ENCODE measurements at places on chromosomes 1 and 21.

DNA sequence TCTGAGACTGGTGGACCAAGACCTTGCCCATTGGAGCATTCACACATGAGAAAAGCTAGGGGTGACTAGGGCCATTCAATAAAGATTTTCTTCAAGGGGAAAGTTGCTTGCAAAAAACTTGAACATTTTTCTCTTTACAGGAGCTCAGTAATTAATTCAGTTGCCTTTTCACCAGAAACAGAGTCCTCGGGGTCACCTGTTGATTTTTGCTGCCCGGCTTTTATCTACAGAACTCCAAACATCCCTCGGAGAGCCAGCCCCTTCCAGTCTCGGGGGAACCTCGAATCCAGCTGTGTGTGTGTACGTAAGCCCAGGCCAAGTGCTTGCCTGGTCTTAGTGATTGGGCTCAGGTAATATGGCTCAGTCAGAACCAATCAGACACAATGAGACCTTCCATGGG, 47.5 kb downstream of the PCNX2 start:
- no peak for DNase-seq

- DNase-seq = no peak
These were observed 13.2 kb upstream of the SLC41A1 start for GRCh38 chr1:205826016-205826806.

GRCh38 chr21:33026878-33027400, 1.2 kb downstream of the OLIG2 start:
- DNase-seq = no peak

DNA sequence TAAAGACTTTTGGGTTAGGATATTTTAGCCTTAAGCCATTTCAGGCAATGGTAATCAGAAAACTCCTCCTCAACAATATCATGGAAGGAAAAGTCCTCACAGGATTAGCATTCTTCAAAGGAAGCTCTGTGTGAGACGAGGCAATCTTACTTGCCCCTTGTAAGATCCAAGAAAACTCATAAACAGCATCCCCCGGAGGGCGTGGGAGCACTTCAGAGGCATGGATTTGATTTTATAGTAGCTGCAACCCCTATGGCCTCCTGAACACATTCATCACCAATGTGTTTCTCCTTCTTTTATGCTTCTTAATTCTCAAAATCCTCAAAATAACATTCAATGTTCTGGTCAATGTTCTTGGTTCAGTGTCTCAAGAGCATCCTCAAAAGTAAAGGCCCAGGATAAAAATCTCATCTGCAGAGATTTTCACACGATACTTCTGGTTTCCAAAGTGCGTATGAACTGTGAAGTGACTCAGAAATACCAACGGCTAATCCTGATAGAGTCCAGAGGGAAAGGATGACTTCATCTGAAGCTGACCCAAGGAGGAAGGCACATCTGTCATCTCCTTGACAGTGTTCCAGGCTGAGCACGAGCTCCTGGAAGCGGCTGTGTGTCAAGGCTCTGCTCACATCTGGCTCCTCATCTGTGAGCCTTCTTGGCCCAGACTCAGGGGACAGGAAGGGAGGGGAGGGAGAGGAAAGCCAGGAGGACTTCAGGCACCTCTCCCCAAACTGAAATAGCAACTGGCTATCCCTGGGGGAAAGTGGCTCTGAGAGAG, 49.3 kb upstream of the PSEN2 start:
- peak; percentile 51 for DNase-seq

DNA sequence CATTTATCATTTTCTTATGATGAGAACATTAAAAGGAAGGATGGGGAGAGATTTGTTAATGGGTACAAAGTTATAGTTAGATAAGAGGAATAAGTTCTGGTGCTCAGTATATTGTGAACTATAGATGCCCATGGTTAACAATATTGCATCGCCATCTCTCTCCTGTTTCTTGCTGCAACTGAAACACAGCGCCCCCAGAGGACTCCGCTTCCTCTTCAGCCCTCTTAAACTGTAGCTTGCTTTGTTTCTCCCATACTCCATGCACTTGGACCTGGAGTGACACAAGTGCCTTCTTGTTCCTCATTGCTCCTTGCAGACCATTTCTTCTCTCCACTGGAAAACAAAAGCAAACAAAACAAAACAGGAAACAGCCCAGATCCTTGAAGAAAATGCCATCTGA, 70.1 kb upstream of the NTPCR start:
- DNase-seq = peak; percentile 73

- DNase-seq = no peak
These were observed 120.3 kb upstream of the COL6A1 start for GRCh38 chr21:45861156-45861870.

GRCh38 chr1:192474080-192474683, 101.4 kb upstream of the RGS1 start:
- DNase-seq = peak; percentile 34

- no peak for DNase-seq
These were observed 4.1 kb upstream of the SLC2A1 start for GRCh38 chr1:42962641-42963377.

- peak; percentile 100 for DNase-seq
These were observed at the start of gene LRRC3 for GRCh38 chr21:44454747-44455523. TSS of gene LRRC3 (plus strand) at chr21:44455510. CDS start at chr21:44456645, 1,135 bp downstream.

GRCh38 chr21:45974073-45975019, 7.2 kb upstream of the COL6A1 start:
- peak; percentile 54 for DNase-seq

- no peak for DNase-seq
These were observed 41.2 kb upstream of the TTC22 start for GRCh38 chr1:54842206-54842915.

GRCh38 chr1:156726549-156727226, 1.6 kb upstream of the METTL25B start:
- peak; percentile 71 for DNase-seq

GRCh38 chr1:42971841-42972291, 13.2 kb upstream of the SLC2A1 start:
- no peak for DNase-seq

DNA sequence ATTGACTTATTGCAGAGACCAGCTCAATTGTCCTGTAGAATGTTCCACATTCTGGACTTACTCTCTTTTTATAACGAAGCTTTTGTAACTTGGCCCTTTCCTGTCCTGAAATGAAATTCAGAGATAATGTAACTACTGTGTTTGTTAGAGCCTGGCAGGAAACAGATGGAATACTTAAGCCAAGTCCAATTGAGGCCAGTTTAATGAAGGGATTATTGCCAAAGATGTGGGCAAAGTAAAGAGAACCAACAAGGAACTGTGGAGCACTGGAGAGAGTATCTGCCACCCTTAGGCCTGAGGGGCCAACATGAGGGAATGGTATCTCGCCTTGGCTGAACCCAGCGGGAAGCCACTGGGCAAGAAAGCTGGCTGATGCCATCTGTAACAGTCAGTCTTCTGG, 32.9 kb downstream of the MFSD2A start:
- DNase-seq = no peak

DNA sequence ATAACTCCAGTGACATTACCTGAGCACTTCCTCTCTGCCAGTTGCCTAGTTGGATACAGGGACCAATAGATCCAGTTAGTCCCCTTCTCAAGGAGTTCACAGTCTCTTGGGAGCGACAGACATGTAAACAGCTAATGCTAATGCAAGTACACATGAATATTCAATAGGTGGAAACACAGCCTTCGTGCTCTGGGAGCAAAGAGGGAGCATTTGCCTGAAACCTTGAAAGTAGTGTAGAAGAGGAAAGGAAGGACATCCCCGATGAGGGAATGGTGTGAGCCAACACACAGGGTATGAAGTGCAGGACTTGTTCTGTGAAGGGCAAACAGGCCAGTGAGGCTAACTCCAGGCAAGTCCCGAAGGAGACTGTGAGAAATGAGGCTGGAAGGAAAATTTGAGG, 3.8 kb upstream of the TMEM222 start:
- no peak for DNase-seq

DNA sequence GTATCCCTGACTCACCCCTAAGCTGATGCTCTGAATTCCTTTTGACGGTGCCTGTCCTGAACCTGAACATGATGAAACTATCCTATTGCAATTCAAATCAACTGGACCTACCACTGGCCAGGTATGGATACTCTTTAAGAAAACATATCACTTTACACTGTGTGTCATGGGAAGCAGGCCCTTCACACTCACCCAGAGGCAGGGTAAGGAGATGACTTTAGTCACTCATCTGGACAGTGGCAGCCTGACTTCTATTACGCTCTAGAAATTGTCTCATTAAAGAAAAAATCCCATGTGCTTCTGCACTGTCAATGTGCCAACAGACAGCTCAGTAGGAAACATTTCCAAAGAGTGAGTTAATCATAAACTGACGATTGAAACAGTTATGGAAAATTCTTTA, 94.3 kb downstream of the VAV3 start:
- no peak for DNase-seq

- DNase-seq = no peak
These were observed 936 bp downstream of the ZFP69B start for GRCh38 chr1:40451238-40451585.

DNA sequence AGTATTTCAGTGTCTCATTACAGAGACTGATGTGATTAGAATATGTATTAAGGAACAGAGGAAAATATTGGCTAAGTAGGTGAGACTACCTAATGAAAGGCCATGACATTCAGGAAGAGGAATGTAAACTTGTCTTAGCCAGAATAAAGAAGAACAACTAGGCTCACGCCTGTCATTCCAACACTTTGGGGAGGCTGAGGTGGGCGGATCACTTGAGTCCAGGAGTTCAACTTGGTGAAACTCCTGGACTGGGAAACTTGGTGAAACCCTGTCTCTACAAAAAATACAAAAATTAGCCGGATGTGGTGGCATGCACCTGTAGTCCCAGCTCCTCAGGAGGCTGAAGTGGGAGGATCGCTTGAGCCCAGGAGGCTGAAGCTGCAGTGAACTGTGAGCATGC, 14.8 kb upstream of the CACYBP start:
- DNase-seq = no peak

GRCh38 chr1:58441699-58442098, 104.8 kb downstream of the OMA1 start:
- no peak for DNase-seq

DNA sequence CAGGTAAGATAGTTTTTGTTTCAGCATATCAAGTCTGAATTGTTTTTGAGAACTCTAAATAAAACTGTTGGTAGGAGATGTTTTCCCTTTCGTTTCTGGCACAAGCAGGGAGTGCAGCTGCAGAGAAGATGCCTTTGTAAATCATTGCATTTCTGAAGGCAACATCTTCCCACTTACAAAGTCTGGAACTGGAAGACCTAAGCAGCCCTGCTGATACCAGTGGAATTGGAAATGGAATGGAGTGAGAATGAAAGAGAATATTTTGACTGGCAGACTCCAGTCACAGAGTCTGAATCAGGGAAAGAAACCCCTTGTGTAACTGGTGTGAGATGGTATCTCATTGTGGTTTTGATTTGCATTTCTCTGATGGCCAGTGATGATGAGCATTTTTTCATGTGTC, 815.6 kb downstream of the LTN1 start:
- DNase-seq = no peak

DNA sequence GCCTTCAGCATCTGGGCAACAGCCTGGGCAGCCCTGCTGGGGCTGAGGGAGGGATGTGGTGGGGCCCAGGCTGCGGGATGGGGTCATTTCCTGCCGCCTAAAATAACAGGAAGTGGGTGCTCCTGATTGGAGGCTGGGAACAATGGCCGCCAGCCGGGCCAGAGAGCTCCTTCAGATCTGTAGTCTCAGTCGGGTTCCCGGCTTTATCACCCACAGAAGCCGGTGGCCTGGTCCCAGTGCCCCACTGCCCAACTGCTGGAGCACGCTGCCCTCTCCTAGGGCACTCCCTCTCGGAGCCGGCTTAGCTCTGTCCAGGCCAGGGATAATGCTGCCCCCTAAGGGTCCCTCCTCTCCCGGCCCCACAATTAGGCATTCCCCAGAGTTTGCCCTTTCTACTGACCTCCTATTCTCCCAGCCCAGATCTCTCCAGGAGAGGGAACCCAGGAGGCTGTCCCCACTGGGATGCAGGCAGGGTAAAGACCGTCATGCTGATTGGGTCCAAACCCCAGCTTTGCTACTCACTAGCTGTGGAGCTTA, 5.1 kb downstream of the MAP7D1 start:
- no peak for DNase-seq

- no peak for DNase-seq
These were observed 30.9 kb downstream of the ZNF670 start for GRCh38 chr1:247047702-247048101.

GRCh38 chr21:44708866-44709425, 2.4 kb downstream of the TSPEAR start:
- no peak for DNase-seq

GRCh38 chr21:38120984-38121855, 135.6 kb upstream of the KCNJ15 start:
- no peak for DNase-seq

- no peak for DNase-seq
These were observed 436.8 kb upstream of the NR5A2 start for GRCh38 chr1:199590708-199591107.

GRCh38 chr1:21936366-21937031, 611 bp downstream of the HSPG2 start:
- DNase-seq = no peak

GRCh38 chr1:43977376-43978263, 1.4 kb upstream of the B4GALT2 start:
- no peak for DNase-seq

- no peak for DNase-seq
These were observed 117.4 kb downstream of the NGF start for GRCh38 chr1:115220340-115221270.

GRCh38 chr21:30563630-30564029, 2.5 kb upstream of the KRTAP19-7 start:
- no peak for DNase-seq

DNA sequence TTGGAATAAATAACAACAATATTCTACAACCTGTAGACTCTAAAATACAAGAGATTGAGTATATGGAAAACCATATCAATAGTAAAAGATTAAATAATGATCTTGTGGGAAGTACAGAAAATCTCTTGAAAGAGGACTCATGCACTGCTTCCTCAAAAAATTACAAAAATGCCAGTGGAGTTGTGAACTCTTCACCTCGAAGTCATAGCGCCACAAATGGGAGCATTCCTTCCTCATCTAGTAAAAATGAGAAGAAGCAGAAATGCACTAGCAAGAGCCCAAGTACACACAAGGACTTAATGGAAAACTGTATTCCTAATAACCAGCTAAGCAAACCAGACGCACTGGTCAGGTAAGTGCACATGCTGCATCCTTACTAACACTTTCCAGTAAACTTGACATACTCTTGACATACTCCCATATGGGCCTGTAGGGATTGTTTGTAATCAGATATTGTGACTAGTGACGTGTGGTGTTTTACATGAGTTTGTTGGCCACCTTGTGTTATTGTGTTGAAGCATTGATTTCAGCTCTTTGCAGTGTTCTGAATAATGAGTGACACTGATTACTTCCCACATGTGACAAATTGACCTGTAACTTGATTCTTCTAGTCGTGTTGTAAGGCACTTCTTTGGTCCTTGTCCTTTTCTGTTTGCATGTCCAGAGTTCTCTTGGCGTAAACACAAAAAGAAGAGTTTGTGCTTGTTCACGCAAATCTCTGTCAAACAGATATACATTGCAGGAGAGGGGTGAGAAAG, 28.0 kb downstream of the MACO1 start:
- no peak for DNase-seq

DNA sequence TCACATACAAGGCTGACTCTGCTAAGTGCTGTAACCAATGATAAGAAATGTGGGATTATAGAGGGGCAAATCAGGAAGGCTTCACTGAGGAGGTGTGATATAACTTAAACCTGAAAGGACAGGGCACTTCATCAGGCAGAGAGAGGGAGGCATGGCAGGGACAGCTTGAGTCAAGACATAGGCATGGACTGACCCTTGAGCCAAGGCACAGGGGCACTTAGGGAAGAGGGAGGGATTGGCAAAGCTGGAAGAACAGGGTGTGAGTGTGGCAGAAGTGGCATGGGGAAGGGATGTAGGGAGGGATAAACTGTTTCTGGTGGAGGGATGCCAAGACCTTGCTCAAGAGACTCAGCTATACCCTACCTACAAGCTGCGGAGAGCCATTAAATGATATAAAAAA, 81.3 kb downstream of the PLXNA2 start:
- DNase-seq = no peak
